AML-193 (cell line): ENCODE measurements at places on chromosomes 2 and 18.

- DNase-seq = no peak
Observed at GRCh38 chr18:69636529-69637301, 236.0 kb downstream of the DOK6 start.

GRCh38 chr2:168363347-168364092 is 92.6 kb upstream of the CERS6 start:
- peak; percentile 12 for DNase-seq

DNA sequence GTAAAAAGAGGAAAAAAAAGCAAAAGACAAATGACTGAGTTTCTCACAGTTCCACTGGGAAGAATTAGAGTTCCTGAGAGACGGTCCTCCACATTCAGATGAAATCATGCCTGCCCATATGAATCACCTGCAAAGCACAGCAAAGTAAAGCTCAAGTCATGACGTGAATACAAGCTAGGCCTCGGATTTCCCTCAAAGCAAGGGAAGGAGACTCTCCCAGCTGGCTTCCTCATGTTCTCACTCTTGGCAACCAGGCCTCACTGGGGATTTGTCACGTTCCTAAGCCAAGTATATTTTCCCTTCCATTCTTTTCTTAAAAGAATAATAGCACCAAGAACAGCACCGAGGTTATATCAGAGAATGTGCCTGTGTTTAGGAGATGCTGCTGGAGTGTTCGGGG is 47.0 kb downstream of the CYP27C1 start:
- DNase-seq = no peak

GRCh38 chr2:221546505-221547225 is 25.4 kb downstream of the EPHA4 start:
- DNase-seq = no peak

GRCh38 chr2:58922245-58922644 is 681.1 kb upstream of the FANCL start:
- no peak for DNase-seq

- DNase-seq = peak; percentile 41
Observed at GRCh38 chr2:195533771-195534642, 123.0 kb upstream of the SLC39A10 start.

- DNase-seq = no peak
Observed at GRCh38 chr2:233387225-233387624, 32.9 kb downstream of the DGKD start.

- no peak for DNase-seq
Observed at GRCh38 chr2:188979187-188980114, 5.3 kb downstream of the COL3A1 start.
